ENCODE measurements at places on chromosomes 13 and 19. TPM values are rescaled to one million over a fixed set of nuclear protein-coding genes. Genes with fewer than 3 reads are reported as not detected.

DNA sequence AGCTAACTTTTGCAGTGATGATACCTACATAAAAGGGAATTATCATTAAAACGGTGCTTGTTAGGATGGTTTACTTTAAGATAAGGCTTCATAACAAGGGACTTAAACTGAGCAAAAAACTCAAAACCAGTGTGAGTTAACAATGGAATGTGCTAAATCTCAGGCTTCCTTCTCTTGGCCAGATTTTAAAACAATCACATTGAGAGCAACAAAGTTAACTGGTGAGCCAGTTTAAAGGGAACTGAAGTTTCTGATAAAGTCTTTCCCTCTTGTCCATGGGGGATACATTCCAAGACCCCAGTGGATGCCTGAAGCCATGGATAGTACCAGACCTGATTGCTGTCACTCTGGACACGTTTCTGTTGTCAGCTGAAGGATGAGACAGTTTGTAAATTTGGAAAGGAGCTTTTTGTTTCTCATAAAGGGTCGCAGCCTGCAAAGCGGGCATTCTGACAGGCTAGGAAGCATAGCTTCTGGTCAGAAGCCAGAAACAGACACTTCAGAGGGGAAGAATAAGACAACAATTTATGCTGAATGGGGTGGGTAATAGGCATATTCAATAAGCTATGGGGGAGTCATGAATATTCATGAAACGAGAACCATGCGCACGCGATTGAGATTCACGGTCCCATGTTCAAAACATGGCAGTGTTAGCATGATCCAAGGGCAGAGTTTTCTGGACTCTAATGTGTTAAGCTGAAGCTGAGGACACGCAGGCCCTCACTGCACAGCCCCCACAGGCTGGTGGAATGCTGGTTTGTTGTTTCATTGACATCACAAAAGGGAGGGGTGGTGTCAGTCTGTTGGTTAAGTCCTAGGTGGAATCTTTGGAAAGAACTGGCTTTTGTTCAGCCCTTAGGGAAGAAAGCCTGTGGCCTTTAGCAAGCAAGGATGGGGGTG, 150.6 kb upstream of the RNF113B start:
- no peak for DNase-seq

GRCh38 chr13:24348797-24349515, 39.6 kb downstream of the C1QTNF9 start:
- DNase-seq, result no peak

DNA sequence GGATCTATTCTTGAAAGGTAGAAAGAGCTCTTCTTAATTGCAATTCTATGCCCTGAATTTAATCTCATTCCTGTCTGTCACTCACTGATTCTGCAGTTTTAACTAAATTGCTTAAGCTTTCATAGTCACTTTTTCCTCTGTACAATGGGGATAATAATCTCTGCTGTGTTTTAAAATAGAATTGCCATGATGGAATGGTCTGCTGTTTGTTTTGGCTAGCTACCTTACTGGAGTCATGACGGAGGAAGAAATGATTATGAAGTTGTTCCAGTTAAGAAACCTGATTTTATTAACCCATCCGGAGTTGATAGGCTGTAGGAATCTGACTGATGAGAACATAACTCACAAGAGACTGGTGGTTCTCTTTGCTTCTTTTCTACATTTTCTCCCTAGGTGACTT, 54.9 kb upstream of the ITM2B start:
- no peak for DNase-seq

DNA sequence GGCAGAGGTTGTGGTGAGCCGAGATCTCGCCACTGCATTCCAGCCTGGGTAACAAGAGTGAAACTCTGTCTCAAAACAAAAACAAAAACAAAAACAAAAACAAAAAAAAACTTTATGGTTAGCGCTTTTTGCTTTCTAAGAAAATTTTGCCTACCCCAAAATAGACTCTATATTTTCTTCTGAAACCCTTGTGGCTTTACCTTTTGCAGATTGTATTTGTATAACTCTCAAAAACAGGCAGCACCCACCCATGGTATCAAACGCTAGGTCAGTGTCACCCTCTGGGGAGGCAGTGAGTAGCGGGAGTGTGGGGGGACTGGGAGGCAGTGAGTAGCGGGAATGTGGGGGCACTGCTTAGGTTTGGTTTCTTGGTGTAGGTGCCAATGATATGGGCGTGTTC, 7.5 kb upstream of the SLC39A3 start:
- DNase-seq, result no peak

The ANGPTL8 gene
- total RNA-seq, result 0.44 TPM

The SIAH3 gene
- 0.27 TPM for total RNA-seq

DNA sequence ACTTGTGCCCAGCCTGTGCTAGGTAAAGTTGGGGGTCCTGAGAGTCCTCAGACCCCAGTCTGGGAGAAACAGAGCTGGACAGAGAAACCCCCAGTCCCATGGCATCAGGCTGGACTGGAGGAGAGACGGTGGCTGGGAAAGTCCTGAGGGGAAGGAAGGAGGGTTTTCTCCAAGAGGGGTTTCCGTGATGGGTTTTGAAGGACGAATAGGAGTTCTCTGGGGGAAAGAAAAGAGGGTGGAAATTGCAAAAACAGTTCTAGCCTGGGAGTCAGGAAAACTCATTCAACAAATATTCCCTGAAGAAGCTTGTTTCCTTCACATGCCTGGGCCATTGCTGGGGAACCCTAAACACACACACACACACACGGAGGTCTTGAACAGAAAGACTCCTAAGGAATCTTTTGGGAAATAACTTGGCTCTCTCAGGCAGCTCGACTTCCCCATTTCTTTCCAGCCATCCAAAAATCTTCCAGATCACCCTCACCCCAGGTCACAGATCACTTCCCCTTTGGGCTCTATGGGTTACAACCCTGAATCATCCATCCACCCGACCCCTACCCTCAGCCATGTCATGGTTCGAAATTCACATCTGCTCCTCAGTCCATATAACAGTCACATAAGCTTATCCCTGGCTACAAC, 47.5 kb downstream of the COLGALT1 start:
- DNase-seq, result no peak

DNA sequence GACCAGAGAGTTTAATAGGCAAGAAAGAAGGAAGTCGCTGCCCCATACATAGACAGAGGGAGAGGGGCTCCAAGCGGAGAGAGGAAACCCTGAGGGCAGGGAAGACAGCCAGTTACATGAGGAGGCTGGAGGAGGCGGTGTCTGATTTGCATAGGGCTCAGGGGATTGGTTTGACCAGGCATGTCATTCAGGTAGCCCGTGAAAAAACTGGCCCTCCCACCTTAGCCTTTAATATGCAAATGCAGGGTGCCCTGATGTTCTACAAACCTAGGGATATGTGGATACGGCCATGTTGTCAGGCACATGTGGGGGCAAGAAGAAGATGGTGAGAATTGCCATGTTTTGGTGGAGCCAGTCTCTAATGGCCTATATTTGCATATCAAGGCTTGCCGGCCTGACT, 1461.6 kb downstream of the PCDH9 start:
- no peak for DNase-seq

DNA sequence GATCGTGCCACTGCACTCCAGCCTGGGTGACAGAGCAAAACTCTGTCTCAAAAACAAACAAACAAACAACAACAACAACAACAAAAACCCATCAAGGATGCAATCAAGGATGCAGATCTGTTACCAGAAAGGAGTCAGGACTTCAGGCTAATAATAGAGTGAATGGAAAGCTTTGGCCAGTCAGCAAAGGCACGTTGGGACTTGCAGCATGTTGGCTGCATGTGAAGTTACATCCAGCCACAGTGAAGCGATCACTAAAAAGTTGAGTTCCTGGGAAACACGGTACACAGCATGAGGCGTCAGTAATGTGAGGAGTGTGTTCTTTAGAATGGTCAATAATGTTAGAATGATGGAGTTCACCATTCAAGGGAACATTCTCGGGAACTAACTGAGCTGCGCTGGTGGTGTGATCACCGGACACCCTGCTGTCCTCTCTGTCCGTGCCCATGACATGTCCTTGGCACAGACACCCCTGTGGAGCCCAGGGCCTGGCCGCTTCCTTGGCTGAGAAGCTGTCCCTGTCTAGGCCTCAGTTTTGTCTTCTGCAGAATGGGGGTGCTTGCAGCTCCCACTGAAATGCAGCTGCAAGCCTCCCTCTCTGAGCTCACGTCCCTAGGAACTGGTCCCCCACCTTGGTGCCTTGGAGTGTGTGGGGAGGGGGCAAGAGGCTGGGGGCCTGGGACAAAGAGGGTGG, 2.3 kb upstream of the LGALS7B start:
- DNase-seq, result no peak

DNA sequence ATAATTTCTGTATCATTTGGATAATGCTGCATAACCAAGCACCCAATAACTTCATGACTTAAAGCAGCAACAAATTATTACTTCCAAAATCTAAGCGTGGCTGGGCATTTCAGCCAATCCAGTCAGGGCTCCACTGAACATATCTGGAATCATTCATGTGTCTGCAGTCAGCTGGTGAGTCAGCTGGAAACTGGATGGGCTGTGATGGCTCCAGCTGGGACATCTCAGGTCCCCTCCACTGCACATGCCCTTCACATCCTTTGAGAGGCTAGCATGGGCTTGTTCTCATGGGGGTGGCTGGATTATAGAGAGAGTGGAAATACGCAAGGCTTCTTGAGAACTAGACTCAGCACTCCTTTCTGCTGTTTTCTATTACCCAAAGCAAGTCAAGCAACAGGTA, 961.9 kb downstream of the DIAPH3 start:
- DNase-seq, result no peak

The TMEM238 gene
- 0.18 TPM for total RNA-seq

GRCh38 chr13:79160818-79161217, 245.2 kb downstream of the RBM26 start:
- no peak for DNase-seq

DNA sequence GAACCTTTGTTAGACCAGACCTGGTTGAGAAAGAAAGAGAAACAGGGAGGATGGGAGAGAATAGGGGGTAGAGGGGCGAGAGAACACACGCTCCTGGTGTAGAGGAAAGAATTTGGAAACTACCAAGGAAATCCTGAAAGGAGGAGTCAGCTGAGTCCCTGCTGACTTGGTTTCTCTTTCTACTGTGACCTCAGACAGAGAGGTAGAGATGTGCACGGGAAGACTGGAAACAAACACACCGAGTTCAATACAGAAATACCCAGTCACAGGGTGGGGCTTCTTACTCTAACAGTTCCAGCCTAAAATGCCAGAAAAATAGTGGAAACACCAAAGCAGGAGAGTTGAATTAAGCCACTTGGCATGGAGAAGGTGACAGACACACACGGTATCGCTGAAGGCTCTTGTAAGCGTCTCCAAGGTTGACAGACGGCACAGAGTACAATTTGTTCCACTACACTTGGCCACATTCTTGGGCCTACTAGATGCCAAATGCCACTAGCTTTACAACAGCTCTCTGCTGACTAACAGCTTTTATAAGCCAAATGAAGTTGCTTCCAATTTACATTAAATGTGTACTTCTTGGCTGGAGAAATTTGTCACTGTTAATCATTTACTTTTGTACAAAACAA, 28.1 kb downstream of the LATS2 start:
- DNase-seq, result peak; percentile 69

The VRK3 gene
- total RNA-seq, result 18.8 TPM

DNA sequence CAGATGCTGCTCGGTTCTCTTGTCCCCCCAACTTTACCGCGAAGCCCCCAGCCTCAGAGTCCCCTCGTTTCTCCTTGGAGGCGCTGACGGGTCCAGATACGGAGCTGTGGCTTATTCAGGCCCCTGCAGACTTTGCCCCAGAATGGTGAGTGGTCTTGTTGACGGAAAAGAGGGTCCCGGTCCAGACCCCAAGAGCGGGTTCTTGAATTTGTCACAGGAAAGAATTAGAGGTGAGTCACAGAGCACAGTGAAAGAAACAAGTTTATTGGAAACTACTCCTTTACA, 589 bp downstream of the POLR1G start:
- no peak for DNase-seq

- DNase-seq, result peak; percentile 23
Measured at GRCh38 chr13:103354171-103354570, 288.0 kb upstream of the SLC10A2 start.

- DNase-seq, result no peak
Measured at GRCh38 chr13:35646056-35646774, 169.7 kb upstream of the MAB21L1 start.

GRCh38 chr13:74678308-74678965, 544.2 kb upstream of the KLF12 start:
- peak; percentile 59 for DNase-seq

The PPP1R37 gene
- total RNA-seq, result 20.4 TPM

- DNase-seq, result peak; percentile 29
Measured at GRCh38 chr19:48625891-48626327, 6.6 kb downstream of the SPHK2 start.

DNA sequence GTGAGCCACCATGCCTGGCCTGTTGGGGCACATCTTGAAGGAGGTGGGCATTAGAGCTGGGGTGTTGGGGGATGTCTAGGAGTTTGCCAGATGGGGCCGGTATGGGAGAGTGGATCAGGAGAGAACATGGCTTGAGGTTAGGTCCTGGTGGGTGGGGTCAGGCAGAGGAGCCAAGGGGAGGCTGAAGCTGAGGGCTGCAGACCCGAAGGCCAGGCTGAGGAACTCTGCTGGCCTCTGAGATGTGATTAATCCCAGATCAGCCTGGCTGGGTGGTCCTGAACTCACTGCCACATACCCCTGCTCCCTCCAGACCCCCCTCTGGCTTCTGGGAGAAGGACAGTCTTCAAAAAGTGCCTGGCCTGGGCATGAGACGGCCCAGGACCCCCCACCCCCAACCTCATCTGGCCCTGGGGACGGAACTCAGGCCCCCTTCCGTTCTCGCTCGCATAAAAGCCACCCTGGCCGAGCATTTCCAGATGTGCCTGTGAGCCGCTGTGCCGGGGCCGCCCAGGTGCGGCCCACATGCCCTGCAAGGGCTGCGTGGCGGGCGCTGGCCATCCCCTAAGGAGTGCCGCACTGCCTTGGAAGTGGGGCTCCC, 2.7 kb downstream of the FSTL3 start:
- DNase-seq, result peak; percentile 52

- no peak for DNase-seq
Measured at GRCh38 chr13:51364404-51365008, 25.0 kb downstream of the SERPINE3 start.

The ZNF44 gene
- 12.5 TPM for total RNA-seq

The VSTM2B gene
- total RNA-seq, result 0.27 TPM

DNA sequence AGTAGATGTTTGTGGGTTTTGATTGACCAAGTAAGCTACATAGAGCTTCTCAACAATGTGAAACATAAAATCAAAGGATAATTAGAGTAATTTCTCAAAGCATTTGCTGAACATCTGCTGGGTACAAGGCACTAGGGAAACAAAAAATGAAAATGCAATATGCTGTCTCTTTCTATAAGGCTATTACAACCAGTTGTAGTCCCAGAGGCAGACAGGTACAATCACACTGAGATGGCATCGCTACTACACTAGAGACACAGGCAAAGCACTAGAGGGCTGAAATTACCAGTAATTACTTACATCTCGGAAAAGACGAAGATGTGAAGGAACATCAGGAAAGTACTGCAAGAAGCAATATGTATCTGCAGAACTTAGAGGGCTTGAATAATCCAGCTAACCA, 133.3 kb downstream of the LHFPL6 start:
- DNase-seq, result no peak

DNA sequence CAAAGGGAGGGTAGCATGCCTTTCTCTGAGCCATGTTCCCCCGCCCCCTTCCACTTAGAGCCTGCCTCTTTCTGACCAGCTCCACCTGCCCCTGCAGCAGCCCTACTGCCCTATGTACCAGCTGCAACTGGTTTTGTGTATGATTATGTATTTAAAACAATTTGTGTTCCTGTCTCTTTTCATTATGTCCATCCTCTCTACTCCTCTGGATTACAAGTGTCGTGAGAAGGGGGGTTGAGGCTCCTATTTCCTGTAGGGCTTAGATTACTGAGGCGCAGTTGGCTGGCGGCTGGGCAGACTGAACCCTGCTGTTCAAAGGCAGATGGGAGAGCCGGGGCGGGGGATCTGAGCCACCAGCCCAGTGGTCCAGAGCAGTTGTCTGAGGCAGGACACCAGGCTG, 213.3 kb downstream of the KCNRG start:
- DNase-seq, result no peak

The KLK8 gene
- total RNA-seq, result not detected

The C19orf38 gene
- total RNA-seq, result 5.6 TPM

Measured in muscle of leg (tissue), 16 donors.